ENCODE measurements at places on chromosomes 11 and 22.

DNA sequence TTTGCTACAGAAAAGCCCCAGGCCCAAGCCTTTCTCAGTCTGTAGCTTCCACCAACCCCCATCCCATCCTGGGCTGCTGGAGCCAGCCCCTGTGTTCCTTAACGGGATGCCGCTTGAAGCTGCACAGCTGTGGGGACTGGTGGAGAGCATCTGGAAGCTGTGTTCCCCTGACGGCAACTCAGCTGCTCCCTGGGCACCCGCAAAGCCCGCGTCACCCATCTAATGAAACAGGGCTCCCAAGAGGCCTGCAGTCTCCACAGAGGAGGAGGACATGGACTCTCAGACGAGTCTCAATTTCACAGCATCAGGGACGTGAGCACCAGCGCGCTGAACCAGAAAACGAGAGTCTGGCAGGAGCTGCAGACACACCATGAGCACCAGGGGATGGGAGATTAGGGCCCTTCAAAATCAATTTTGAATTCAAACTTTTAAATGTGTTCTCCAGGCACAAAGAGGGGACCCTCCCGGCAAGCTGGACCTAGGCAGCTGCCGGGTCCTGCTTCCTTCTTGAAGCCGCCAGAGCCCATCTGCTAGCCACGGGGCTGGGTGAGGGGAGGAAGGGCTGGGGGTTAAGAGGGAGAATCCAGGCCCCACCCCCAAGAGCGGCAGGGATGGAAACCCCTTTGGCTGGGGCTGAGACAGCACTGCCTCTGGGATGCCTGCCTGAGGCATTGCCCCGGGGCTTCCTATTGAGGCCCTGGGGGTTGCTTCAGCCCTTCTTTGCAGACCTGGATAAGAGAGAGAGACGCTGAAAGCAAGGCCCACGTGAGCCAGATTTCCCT, 21.0 kb downstream of the LMO1 start:
- DNase-seq, result no peak

DNA sequence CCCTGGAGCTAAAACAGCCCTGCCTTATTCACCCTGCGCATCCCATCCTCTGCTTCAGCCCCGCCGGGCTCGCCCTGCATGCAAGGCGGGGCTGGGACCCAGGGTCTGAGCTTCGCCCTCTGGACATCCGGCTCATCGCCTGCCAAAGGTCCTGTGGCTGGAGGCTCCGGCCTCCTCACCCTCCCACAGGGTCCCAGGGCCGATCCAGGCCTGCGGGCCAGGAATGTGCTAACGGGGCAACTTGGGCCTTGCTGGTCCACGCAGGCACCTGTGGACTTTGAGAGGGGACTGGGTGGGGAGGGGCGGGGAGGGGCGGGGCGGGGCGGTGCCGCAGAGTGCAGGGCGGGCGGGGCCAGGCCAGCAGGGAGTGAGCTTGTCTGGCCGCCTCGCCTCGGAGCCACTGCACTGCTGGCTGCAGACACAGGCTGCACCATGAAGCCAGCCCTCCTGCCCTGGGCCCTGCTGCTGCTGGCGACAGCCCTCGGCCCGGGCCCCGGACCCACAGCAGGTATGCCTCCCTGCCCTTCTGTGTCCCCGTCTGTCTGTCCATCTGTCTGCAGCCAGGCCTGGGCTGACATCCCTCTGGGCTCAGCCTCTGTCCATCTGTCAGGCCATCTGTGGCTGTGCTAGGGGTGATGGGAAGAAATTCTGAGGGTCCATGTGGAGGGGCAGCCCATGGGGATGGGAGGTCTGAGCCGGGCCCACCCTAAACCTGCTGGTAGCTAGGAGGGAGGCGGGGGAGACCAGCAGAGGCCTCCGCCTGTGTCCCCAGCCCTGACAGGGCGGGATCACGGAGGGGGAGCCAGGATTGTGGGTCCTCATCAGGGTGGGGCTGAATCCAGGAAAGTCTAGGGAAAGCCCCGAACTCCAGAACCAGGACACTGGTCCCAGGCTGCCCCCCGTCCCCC, at the start of gene SUSD2:
Gene SUSD2 (plus strand): TSS at position 400 of the 908 bp plus-strand sequence. CDS start 33 bp downstream, at position 433.
- DNase-seq, result no peak

GRCh38 chr22:19668748-19669147, 45.6 kb upstream of the SEPTIN5 start:
- DNase-seq, result no peak

DNA sequence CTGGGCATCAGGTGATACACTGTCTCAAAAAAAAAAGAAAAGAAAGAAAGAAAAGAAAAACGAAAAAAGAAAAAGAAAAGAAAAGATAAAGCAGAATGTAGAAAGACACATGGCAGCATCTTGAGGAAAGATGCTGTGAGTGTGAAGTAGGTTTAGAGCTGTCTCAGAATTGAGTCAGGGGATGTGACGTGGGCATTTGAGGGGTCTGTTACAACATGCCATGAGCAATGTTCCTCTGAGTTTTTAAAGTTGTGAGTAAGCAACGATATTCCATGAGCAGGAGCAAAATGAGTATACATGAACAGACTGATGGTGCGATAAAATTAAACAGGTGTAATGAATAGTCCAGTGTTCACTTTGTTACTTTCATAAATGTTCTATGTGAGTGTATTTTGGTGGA, 11.3 kb upstream of the QSER1 start:
- DNase-seq, result no peak

GRCh38 chr11:64098318-64098831, 62.6 kb downstream of the FLRT1 start:
- DNase-seq, result no peak

DNA sequence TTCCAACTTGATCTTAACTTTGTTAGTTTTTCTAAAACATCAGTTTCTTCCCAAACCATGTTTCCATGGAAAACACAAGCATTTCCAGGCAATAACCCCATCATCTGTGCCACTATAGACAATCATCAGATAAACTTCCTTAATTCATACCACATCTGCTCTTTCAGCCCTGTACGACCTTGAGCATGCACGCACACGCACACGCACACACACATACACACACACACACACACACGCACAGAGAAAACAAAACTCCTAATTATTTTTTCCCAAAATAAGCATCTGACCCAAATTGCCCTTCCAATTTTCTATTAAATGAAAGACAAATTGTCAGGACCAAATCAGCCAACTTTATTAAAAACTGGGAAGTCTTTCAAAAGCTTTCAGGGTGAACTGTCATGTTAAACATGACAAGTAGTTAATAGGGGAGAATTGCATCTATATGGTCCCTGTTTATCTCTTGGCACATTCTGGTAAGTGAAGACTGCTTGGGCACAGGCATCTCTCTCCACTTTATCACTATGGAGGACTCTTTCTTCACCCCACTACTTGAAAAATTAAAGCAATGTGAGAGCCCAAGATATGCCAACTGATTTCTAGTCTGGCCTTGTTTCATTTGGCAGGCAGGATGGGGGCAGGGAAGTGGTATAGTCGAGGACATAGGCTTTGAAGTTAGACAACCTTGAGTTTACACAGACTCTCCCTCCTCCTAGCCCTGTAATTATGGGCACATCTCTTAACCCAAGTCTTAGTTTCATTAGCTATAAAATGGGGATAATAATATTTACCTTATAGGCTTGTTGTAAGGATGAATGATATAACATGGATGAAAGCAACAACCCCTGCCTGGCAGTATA, 15.1 kb downstream of the ADM start:
- no peak for DNase-seq

DNA sequence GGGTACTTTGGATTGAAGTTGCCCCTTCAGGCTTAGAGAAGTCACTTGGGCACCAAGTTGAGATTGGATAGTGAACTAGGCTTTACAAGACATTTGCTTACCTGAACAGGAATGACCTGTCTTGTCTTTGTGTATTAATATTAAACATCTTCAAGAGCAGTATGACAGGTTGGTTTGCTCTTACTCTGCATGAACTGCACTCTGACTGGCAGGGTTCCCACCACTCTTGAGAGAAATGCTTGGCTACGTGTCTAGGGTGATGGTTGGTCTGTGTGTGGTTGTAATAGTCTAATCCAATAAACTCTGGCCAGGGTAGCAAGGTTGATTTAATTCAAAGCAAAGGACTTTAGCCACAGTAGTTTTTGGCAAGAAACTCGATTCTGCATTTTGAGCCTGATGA, 20.1 kb upstream of the SPTBN2 start:
- no peak for DNase-seq

DNA sequence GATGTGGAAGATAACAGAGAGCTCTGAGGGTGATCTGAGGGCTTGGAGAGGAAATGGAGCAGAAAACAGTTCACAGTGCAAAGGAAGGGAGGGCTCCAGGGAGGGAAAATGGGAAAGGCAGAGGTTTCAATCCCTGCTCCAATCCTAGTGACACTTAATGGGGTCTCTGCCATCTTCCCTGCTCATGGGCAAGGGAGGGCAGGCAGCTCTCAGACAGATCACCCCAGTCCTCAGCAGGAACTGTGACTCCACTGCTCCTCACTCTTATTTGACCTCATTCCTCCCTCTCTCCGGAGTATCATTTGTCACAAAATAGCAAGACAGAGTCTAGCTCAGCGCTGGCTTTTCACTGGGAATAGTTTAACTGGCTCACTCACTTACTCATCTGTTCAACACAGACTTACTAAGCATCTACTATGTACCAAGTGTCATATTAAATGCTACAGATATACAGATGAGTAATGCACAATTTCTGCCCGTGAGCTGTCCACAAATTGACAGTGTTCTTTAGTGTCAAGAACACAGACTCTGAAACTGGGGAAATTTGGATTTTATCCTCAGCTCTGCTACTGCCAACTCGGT, 817.4 kb downstream of the OPCML start:
- no peak for DNase-seq

DNA sequence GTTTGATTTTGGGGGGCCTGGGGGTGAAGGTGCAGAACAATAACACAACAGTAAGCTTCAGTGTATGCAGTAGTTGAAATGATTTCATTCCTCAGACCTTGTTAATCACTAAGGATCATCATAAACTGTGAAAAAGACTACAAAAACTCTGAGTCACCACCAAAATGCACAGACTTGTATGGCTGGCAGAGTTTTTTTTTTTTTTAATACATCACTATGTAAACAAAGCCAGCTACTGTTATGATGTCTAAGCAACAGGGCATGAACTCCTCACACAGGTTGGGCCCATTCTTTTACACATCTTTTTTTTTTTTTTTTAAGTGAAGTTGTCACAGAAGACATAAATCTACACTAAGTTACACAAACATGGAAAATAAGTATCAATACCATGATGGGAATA, 311.9 kb downstream of the GUCY1A2 start:
- DNase-seq, result no peak

- DNase-seq, result no peak
Measured at GRCh38 chr11:88275636-88276035, 61.9 kb downstream of the CTSC start.

DNA sequence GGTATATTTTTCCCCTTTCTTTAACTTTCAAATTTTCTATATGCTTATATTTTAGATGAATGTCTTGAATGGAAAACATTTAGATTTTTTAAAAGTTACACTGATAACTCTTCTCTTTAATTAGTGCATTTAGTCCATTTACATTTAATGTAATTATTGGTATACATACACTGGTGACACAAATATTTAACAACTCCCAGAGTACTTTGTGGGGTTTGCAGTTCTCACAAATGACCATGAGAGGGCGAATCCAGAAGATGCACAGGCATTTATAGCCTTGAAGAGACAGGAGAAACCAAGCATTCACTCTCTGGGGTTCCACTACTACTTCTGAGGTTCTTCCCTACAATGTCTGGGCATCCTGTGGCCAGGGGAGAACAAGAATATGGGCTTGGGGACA, 125.1 kb downstream of the TIMP3 start:
- no peak for DNase-seq

- DNase-seq, result no peak
Measured at GRCh38 chr11:126841999-126842398, 158.6 kb downstream of the KIRREL3 start.

DNA sequence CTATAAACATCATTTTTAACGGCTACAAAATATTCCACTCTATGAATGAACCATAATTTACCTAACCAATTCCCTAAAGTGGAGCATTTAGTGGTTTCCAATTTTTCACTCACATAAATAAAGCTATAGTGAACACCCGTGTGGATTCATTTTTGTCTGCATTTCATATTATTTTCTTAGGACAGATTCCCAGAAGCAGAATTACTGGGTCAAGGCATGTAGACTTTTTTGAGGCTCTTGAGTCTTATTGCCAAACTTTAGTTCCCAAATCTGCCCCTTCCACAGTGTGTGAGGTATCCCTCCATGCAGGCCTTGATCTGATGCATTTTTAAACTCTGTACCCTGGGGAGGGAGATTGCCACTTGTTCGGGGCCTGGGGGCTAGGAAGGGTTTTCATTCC, 198.2 kb downstream of the TENM4 start:
- no peak for DNase-seq

DNA sequence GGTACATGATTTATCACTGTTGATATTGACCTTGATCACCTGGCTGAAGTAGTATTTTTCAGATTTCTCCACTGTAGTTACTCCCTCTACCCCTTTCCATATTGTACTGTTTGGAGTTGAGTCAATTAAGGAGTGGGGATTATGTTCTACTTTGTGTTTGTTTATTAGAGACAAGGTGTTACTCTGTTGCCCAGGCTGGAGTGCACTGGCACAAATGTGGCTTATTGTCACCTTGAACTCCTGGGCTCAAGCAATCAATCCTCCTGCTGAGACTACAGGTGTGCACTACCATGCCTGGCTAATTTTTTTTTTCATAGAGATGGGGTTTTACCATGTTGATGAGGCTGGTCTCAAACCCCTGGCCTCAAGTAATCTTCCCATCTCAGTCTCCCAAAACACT, 85.3 kb upstream of the CCDC90B start:
- DNase-seq, result no peak

DNA sequence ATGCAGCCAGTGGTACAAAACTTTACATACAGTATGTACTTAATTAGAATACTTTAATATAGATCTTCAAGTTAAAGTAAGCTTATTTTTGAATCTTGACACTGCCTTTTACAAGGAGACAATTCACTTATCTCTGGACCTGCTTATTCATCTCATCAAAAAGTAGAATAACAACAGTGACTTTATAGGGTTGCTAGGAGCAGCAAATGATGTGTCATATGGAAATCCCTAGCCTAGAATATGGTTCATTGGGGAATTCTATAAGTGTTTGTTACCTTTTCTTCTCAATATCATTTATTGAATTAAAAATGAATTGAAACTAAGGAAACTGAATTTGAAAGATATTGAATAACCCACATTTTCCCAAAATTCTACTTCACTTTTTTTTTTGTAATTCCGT, 45.0 kb upstream of the FIBIN start:
- DNase-seq, result no peak
